Esophagus mucosa (tissue), 1 donor: ENCODE measurements at places on chromosomes 5 and 9. TPM values are rescaled to one million over a fixed set of nuclear protein-coding genes. Genes with fewer than 3 reads are reported as not detected.

GRCh38 chr9:121640076-121640475, 11.4 kb upstream of the DAB2IP start:
- peak; percentile 34 for ATAC-seq

The SMIM33 gene
- not detected for total RNA-seq

The AGXT2 gene
- total RNA-seq, result not detected

GRCh38 chr9:122192914-122193525, 33.3 kb downstream of the MORN5 start:
- ATAC-seq, result no peak

The RANBP3L gene
- 0.16 TPM for total RNA-seq

- ATAC-seq, result peak; percentile 91
Measured at GRCh38 chr5:143177263-143177983, 226.1 kb downstream of the NR3C1 start.

The GRM6 gene
- not detected for total RNA-seq

- ATAC-seq, result no peak
Measured at GRCh38 chr9:79588488-79589223, 16.9 kb downstream of the TLE4 start.

DNA sequence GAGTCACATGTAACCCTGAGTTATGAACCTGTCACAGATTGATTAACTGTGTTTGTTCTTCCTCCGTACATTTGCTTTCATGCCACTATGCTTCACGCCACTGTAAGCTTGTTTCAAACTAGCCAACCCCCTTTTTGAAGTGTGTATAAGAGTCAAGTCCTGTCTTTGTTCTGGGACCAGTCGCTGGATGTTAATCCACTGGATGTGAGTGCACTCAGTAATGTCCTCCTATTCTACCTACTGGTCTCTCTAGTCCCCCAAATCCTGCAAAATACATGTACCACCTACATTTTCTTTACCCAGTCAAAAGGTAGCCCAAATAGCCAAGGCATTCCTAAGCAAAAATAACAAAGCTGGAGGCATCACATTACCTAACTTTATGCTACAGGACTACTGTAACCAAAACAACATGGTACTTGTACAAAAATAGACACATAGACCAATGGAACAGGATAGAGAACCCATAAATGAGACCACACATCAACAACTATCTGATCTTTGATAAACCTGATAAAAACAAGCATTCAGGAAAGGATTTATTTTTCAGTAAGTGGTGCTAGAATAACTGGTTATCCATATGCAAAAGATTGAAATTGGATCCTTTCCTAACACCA, 1139.1 kb upstream of the SEMA6A start:
- ATAC-seq, result no peak

DNA sequence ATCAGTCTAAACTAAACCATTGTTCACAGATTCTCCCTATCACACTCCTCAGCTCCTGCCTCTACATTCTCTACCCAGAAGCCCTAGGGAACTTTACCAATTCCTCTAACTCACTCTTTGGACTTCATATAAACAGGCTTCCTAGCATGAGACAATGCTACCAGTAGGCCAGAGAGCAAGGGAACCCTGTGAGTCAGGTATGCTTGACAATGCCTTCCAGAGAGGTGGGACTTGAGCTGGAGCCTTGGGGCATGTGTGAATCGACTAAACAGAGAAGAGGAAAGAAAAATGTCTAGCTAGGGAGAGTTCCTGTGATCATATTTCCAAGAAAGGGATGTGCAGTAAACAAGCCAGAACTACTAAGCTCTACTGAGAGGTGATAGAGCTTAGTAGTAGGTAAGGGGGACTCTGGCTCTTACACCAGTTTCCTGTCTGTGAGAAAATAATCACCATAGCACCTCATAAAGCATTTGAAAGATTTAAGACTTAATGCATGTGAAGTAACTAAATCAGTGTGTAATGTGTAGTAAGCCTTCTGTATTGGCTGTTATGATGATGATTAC, 6.4 kb upstream of the RFK start:
- ATAC-seq, result peak; percentile 77

DNA sequence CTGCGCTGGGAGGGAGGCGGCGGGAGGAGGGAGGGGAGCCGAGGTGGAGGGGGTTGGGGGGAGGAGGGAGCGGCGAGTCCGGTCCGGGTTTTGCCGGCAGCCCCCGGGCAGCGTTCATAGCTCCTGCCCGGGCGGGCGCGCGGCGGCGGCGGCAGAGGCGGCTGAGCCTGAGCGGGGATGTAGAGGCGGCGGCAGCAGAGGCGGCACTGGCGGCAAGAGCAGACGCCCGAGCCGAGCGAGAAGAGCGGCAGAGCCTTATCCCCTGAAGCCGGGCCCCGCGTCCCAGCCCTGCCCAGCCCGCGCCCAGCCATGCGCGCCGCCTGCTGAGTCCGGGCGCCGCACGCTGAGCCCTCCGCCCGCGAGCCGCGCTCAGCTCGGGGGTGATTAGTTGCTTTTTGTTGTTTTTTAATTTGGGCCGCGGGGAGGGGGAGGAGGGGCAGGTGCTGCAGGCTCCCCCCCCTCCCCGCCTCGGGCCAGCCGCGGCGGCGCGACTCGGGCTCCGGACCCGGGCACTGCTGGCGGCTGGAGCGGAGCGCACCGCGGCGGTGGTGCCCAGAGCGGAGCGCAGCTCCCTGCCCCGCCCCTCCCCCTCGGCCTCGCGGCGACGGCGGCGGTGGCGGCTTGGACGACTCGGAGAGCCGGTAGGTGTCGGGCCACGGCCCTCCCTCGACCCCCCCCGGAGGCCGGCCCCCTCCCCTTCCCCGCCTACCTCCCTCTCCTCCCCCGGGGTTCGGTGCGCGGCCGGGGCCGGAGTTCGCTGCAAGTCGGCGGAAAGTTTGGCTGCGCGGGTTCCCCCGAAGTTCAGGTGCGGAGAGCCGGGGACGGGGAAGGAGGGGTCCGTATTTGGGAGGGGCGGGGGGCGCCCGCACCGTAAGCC, at the start of gene CXXC5:
Gene CXXC5, plus strand, starts transcription at position 145 of the 877 bp plus-strand sequence. CDS start 32,175 bp downstream, outside the sequence.
- ATAC-seq, result peak; percentile 64

DNA sequence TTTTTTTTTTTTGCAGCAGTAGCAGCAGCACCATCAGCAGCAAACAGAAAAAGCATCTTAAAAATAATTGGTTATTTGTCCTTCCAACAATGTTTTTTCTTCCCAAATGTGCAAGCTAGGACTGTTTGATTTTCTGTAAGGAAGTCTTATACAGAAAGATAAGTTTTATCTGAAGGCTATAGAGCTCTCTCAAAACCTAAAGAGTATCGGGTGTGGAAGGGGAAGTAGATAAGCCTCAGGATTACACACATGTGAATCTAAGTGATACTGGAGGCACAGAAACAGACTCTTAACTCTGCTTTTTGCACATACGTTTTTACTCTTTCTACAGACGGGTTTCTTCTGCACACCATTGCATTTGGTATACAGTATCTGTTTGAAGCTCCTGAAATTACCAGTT, 184.4 kb upstream of the FTMT start:
- ATAC-seq, result no peak

The ENTPD2 gene
- 2.9 TPM for total RNA-seq

GRCh38 chr5:146238973-146239372, 35.6 kb downstream of the RBM27 start:
- ATAC-seq, result no peak

The SMIM32 gene
- total RNA-seq, result not detected
